ENCODE measurements at places on chromosomes 6 and 20.

GRCh38 chr20:47346172-47346571 lies 10.3 kb downstream of the ZMYND8 start:
- no peak overlapping the region for H3K4me3 ChIP-seq
- peaks cover 3% of the 10 kb centered on the region for H3K4me1 ChIP-seq

GRCh38 chr6:37663019-37663810 lies 34.5 kb downstream of the MDGA1 start:
- no peak overlapping the region for H3K4me3 ChIP-seq
- H3K4me1 ChIP-seq = no peaks in the 10 kb centered on the region
- no peak for DNase-seq
- no peak overlapping the region for H3K27ac ChIP-seq
- H3K27me3 ChIP-seq = no peaks in the 10 kb centered on the region

DNA sequence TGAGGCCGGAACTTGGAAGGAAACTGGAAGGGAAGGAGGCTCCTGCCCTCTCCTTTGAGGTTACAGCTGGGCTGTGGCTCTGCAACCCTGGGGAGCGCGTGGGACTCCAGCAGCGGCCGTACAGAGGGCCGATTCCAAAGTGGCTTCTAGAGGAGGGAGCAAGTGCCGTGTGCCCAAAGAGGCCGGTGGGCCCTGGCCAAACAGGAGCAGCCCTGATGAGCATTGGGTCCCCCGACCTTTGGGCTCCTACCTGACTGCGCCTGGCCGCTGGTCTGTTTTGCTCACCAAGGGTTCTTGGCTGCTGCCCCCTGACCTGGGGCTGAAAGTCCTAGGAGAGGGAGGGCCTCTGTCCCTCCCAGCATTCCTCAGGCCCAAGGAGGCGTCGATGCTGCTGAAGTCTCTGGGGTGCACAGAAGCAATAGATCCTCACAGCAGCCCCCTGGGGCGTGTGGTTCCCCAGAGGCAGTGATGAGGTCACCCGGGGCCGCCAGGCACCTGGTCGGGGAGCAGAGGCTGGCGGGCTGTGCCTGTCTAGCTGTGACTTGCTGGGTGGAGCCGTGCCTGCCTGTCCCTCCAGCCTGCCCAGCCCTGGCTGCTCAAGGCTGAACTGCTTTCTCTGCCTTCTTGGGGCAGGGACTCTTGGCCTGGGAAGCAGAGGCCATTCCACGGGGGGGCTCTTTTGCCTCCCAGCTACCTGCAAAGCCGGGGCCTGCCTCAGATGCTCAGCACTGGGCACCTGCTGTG lies 9.8 kb downstream of the RBM38 start:
- H3K36me3 ChIP-seq = peaks cover 68% of the 10 kb centered on the region
- no peak for DNase-seq
- H3K4me1 ChIP-seq = peaks cover 36% of the 10 kb centered on the region

- DNase-seq = no peak
- no peaks in the 10 kb centered on the region for H3K36me3 ChIP-seq
- no peaks in the 10 kb centered on the region for H3K4me1 ChIP-seq
- H3K27me3 ChIP-seq = no peaks in the 10 kb centered on the region
- no peak overlapping the region for H3K4me3 ChIP-seq
Measured at GRCh38 chr6:21538186-21538798, 55.3 kb upstream of the SOX4 start.

DNA sequence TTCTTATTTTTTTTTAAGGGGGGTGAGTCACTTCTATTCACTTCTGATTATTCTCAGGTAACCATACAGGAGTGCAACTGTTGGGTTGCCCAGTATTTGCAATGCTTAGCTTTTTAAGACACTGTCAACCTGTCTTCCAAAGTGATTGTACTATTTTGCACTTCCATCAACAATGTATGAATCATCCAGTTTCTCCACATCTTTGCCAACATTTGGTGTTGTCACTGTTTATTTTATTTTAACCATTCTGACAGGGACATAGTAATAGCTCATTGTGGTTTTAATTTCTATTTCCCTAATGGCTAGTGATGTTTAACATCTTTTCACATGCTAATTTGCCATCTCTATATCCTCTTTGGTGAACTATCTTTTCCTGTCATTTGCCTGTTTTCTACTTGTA lies 1.4 kb upstream of the SLC13A3 start:
- no peaks in the 10 kb centered on the region for H3K4me1 ChIP-seq
- H3K27ac ChIP-seq = no peak overlapping the region
- no peak for DNase-seq
- H3K27me3 ChIP-seq = no peaks in the 10 kb centered on the region
- H3K4me3 ChIP-seq = no peak overlapping the region
- no peaks in the 10 kb centered on the region for H3K36me3 ChIP-seq

GRCh38 chr6:33057222-33058150 lies 16.0 kb downstream of the HLA-DPA1 start:
- DNase-seq = no peak
- H3K4me3 ChIP-seq = no peak overlapping the region
- H3K27me3 ChIP-seq = no peaks in the 10 kb centered on the region
- no peaks in the 10 kb centered on the region for H3K36me3 ChIP-seq
- H3K27ac ChIP-seq = no peak overlapping the region
- no peaks in the 10 kb centered on the region for H3K4me1 ChIP-seq

GRCh38 chr6:36825452-36825851 lies 13.8 kb downstream of the CPNE5 start:
- peaks cover 2% of the 10 kb centered on the region for H3K4me1 ChIP-seq
- no peak for DNase-seq
- H3K27me3 ChIP-seq = no peaks in the 10 kb centered on the region
- H3K4me3 ChIP-seq = no peak overlapping the region

GRCh38 chr6:55260181-55260580 lies 67.1 kb upstream of the GFRAL start:
- DNase-seq = no peak
- no peaks in the 10 kb centered on the region for H3K4me1 ChIP-seq
- H3K27ac ChIP-seq = no peak overlapping the region
- no peak overlapping the region for H3K4me3 ChIP-seq

DNA sequence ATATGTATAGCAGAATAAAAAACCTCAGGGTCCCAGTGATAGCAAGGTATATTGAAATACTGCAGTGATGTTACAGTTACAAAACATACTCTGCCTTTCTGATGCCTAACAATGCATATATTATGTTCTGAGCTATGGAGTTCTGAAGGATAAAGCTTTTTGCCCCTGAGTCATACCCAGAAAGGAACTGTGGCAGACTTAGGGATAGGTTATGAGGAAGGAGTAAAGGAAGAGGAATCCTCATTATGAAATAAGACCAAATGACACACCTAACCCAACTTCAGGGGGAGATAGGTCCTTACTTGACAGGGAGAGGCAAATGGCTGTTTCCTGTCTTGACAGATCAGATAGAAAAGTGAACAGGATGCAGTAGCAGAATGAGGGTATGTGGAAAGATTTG lies 940.6 kb upstream of the FLRT3 start:
- no peaks in the 10 kb centered on the region for H3K27me3 ChIP-seq
- no peaks in the 10 kb centered on the region for H3K36me3 ChIP-seq
- no peak overlapping the region for H3K4me3 ChIP-seq
- no peak for DNase-seq

DNA sequence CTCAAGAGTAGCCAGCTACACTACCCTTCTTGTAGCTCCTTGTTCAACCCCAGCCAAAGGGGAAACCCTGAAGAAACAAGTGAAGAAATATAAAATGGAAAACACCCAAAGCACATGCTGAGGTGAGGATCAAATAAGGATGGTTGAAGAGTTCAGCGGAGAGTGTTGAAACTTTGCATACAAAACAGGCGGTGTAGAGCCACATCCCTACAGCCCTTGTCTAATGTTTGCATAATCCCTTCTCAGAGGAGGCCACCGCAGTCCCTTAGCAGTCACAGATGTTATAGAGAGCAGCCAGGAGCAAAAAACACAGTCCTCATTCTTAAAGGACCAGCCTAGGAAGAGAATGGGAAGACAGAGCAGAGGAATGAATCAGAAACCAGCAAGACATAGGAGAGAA lies 350.7 kb upstream of the SASH1 start:
- no peak for DNase-seq
- no peaks in the 10 kb centered on the region for H3K36me3 ChIP-seq
- no peaks in the 10 kb centered on the region for H3K27me3 ChIP-seq
- H3K27ac ChIP-seq = no peak overlapping the region
- H3K4me1 ChIP-seq = no peaks in the 10 kb centered on the region
- no peak overlapping the region for H3K4me3 ChIP-seq

- H3K36me3 ChIP-seq = peaks cover 42% of the 10 kb centered on the region
- H3K27ac ChIP-seq = peak overlapping the region; percentile 94
- peaks cover 6% of the 10 kb centered on the region for H3K4me1 ChIP-seq
- DNase-seq = no peak
Measured at GRCh38 chr6:32844839-32845383, 1.1 kb upstream of the PSMB8 start.

- no peaks in the 10 kb centered on the region for H3K27me3 ChIP-seq
- H3K4me1 ChIP-seq = no peaks in the 10 kb centered on the region
- DNase-seq = no peak
- H3K36me3 ChIP-seq = no peaks in the 10 kb centered on the region
Measured at GRCh38 chr6:28648035-28648877, 122.6 kb downstream of the GPX5 start.

DNA sequence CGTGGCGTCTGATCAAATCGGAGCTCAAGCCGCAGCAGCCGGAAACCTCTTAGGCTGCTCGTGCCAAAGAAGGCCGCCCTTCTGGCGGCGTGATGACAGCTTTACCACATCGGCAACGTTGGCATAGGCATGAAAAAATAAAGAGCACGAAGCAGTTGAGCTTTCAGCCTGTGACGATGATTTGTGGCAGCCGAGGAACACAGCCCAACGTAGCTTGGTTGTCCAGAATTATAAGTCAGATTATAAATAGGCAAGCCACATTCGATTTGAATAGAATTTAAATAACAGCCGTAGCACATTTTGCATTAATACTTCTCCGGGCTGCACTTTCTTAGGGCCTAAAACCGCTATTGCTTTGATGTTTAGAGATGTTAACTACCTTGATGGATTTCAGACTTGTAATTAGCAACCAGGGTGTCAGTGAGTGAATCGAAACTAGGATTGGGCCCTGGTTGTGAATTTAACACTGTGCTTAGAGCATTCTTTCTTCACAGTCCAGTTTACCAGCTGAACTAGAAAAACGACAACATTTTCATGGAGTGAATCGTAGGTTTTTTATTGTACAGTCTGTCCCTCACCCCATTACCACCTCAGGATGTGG lies 864 bp upstream of the BCLAF1 start:
- DNase-seq = peak; percentile 26
- H3K27ac ChIP-seq = peak overlapping the region; percentile 98
- no peaks in the 10 kb centered on the region for H3K36me3 ChIP-seq
- H3K4me1 ChIP-seq = peaks cover 13% of the 10 kb centered on the region
- no peaks in the 10 kb centered on the region for H3K27me3 ChIP-seq

- no peak overlapping the region for H3K27ac ChIP-seq
- no peaks in the 10 kb centered on the region for H3K36me3 ChIP-seq
Measured at GRCh38 chr6:156953479-156954146, 176.4 kb downstream of the ARID1B start.

DNA sequence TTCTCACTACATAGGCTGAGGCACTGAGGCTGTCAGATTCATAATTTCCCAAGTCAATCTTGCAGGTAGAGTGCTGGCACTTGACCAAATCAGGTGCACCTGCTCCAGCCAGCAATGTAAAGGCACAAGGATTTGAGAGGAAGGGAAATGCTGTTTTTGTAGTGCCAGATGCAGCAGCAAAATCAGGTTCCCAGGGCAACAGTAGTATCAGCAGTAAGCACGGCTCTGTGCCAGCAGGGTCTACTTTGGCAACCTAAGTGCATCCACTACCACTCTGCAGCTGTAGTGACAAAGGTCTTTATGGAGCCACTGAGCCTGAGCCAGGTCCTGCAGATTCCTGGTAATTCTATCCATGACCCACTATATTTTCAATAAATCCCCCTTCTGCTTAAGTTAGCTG lies 329.5 kb downstream of the TPBG start:
- no peak for DNase-seq
- no peaks in the 10 kb centered on the region for H3K27me3 ChIP-seq
- no peaks in the 10 kb centered on the region for H3K4me1 ChIP-seq
- no peak overlapping the region for H3K4me3 ChIP-seq
- H3K27ac ChIP-seq = no peak overlapping the region

DNA sequence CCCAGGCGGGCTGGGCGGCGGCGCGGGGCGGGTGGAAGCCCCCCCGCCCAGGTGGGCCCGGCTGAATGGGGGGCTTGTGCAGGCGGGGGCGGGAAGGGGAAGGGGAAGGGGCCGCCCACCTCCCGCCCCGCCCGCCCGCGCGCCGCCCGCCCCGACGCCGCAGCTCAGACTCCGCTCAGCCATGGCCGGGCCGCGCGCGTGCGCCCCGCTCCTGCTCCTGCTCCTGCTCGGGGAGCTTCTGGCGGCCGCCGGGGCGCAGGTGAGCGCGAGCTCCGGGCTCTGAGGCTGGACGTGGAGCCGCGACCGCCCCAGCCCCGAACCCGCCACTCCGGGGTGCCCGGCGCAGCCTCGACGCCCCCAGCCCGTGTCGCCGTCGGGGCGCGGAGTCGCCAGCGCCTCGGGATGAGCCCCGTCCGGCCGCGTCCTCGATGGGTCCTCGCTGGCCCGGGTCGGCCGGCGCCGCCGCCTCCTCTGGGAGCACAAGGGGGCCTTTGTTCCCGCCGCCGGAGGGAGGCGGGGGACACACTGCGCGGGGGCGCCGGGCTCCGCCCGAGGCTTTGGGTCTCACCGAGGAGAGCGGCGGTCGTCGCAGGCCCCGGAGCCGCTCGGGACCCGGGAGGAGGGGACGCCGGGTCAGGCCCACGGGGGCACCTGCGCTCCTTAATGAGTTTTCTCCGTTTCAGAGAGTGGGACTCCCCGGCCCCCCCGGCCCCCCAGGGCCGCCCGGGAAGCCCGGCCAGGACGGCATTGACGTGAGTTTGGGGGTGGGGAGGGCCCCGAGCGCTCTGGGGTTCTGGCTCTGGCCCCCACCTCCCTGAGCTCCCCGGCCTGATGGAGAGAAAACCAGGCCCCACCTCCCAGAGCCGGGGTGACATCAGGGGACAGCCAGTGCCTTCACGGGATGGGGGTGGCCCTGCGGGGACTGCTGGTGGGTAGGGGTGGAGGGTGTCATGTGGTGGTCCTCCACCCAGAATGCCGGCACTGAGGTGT lies at the start of gene COL9A3:
Gene COL9A3, plus strand, starts transcription at position 167 of the 990 bp plus-strand sequence. Its CDS starts 15 bp downstream, at position 182.
- peaks cover 16% of the 10 kb centered on the region for H3K36me3 ChIP-seq
- H3K4me1 ChIP-seq = peaks cover 20% of the 10 kb centered on the region
- H3K4me3 ChIP-seq = peak within 1 kb of the TSS; percentile 53
- peaks cover 17% of the 10 kb centered on the region for H3K27me3 ChIP-seq
- no peak within 1 kb of the TSS for H3K27ac ChIP-seq
- no peak for DNase-seq

GRCh38 chr6:126182650-126183311 lies 157.1 kb upstream of the CENPW start:
- H3K4me1 ChIP-seq = no peaks in the 10 kb centered on the region
- no peaks in the 10 kb centered on the region for H3K36me3 ChIP-seq
- DNase-seq = no peak

GRCh38 chr6:91653076-91653723 lies 1066.3 kb upstream of the MAP3K7 start:
- no peak for DNase-seq
- no peaks in the 10 kb centered on the region for H3K27me3 ChIP-seq
- H3K4me3 ChIP-seq = no peak overlapping the region
- no peak overlapping the region for H3K27ac ChIP-seq

DNA sequence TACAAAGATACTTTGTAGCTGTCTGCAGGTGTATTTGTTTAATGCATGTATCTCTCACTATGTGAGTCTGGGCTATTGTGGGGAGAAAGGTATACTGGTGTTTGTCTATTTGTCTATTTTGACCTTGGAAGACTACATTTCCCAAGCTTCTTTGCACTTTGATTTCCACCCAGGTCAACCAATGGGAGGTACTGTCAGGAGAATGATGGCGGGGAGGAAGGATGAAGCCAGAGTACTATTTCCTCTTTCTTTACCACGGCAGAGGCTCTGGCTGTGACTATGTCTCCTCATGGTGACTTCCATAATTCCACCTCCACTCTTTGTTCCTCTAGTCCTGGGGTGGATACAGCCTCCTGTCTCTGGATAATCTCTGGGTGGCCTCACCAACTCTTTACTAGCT lies 23.1 kb downstream of the LBP start:
- H3K27me3 ChIP-seq = no peaks in the 10 kb centered on the region
- H3K4me1 ChIP-seq = no peaks in the 10 kb centered on the region
- H3K36me3 ChIP-seq = no peaks in the 10 kb centered on the region
- DNase-seq = no peak
